Keratinocyte (primary cell): ENCODE measurements at places on chromosomes 7 and 10. TPM values are rescaled to one million over a fixed set of nuclear protein-coding genes. Genes with fewer than 3 reads are reported as not detected.

FFAR4 gene
- polyA plus RNA-seq, result not detected in 3 replicates

STAMBPL1 gene
- polyA plus RNA-seq, result 3.1 to 9.0 TPM (median 5.4 TPM) in 3 replicates

NRG3 gene
- polyA plus RNA-seq, result not detected in 3 replicates

HOXA11 gene
- 0.07 to 0.18 TPM (median 0.14 TPM) in 3 replicates for polyA plus RNA-seq

SLC39A12 gene
- polyA plus RNA-seq, result 0.03 to 0.13 TPM (median 0.07 TPM) in 3 replicates
